ENCODE measurements at places on chromosomes 5 and 9.
A peak's percentile ranks its signal among the peaks of the same experiment; 100 is the strongest.

DNA sequence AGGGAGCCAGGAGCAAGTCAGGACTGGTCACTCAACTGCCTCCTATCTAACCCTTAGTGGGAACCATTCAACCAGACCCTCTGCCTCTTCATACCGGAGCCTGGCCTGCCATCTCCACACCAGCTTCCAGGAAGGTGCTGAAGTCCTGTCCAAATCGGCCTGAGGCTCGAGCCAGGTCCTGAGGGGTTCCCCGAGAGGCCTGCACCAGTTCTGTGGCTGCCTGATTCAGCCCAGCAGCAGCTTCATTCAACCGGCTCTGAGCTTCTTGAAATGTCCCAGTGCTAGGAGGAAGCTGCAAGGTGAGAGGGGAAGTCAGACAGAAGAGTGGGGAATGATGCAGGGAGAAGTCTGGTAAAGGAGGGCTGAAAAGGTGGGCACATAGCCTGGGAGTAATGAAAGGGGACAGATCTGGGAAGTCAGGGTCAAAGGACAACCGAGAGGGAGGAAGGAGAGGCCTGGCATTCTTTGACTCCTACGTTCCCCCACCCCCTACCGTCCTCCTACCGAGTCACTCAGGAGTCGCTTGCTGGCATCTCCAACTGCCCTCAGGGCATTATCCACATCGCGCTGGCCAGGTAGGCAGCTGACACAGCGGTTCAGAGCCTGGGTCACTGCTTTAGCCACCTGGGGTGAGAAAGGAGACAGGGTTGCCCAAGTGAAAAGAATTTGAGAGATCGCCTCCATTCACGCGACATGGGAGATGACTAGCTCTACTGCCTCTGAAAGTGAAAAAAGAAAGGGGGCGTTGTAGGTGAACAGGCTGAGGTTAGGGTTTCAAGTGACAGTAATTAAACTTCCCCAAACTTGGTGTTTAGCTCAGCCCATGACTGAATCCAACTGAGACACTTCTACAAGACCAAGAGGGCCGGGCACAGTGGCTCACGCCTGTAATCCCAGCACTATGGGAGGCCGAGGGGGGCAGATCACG, 20.2 kb downstream of the TLN1 start:
- DNase-seq: no peak

DNA sequence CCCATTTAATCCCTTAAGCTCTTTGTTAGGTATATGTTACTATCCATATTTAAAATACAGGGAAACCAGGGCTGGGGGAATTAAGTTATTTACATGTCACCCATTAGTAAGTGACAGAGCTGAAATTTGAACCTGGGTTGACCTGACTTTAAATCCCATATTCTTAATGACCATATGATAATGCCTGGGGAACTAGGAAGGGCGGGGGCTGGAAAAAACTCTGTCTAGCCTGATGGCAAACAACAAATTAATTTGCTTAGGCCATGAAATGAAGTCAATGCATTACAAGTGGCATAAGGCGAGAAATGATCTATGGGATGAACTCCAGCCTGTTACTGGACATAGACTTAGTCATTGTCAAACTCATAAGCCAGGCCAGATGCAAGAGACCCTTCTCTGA, 325.7 kb upstream of the WWC1 start:
- no peak for DNase-seq

DNA sequence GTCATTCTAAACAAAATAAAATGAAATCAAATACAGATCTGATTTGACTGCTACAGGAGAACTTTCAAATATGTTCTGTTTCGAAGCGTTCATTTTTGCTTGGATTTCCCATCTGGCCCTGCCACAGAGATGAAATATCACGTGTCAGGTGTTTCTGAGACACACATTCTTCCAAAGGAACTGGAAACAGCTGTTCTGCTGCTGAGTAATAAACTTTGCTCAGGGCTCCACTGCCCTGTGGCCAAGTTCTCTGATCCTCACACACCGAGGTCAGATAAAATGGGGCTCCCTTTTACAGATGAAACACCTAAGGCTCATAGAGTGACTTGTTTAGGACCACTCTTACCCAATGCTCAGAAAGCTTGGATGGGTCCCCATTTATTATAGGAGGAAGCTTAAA, 42.5 kb downstream of the FRMPD1 start:
- no peak for DNase-seq

GRCh38 chr9:98074115-98074990, 17.8 kb downstream of the NANS start:
- DNase-seq: peak; percentile 59

- DNase-seq: peak; percentile 88
Observed at GRCh38 chr5:1111727-1112289, at the start of gene SLC12A7. Gene SLC12A7 (minus strand): TSS chr5:1112063. CDS start chr5:1111991, 72 bp downstream.

All from GM19239 (cell line).